ENCODE measurements at places on chromosomes 3 and 15.

- no peak for DNase-seq
These were observed 181.6 kb upstream of the RBMS3 start for GRCh38 chr3:29099296-29099695.

DNA sequence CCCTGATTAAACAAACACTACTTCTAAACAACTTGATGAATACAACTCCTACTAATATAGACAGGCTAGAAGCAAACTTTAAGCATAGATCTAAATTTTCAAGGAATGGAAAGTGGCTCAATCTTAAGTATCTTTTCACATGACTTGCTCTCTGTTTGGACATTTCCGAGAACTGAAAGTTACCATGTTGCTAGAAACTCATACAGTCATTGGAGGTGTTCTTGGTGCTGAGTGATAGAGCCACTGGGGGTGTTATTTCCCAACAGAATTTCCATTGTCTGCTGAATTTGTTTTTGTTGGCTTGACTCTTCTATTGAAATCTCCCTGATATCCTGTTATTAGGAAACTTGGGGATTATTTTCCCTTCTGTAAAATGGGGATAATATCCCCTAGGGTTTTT is 264.5 kb upstream of the RASGRP1 start:
- no peak for DNase-seq

- DNase-seq = no peak
These were observed 96.1 kb upstream of the PROK2 start for GRCh38 chr3:71881041-71881440.

GRCh38 chr15:43249236-43249635 is 17.5 kb downstream of the TGM5 start:
- no peak for DNase-seq

DNA sequence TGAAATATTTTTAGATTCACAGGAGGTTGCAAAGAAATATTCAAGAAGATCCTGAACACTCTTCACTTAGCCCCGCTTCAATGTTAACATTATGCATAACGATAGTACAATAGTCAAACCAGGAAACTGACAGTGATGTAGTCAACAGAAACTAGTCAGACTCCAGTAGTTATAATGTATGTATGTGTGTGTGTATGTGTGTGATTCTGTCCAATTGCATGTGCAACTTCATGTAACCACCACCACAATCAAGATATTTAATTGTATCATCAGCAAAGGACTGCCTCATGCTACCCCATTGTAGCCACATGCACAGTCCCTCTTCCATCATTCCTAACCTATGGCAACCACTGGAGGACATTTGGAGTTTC is 77.9 kb downstream of the APBA2 start:
- DNase-seq = no peak

GRCh38 chr3:170584585-170585007 is 1.3 kb downstream of the SLC7A14 start:
- DNase-seq = peak; percentile 8

- no peak for DNase-seq
These were observed 169.1 kb downstream of the WDR72 start for GRCh38 chr15:53590380-53590779.

Measured in activated T-cell treated with anti-CD3 and anti-CD28 coated beads for 24 hours (primary cell).